ENCODE measurements at places on chromosomes 11 and 22.

DNA sequence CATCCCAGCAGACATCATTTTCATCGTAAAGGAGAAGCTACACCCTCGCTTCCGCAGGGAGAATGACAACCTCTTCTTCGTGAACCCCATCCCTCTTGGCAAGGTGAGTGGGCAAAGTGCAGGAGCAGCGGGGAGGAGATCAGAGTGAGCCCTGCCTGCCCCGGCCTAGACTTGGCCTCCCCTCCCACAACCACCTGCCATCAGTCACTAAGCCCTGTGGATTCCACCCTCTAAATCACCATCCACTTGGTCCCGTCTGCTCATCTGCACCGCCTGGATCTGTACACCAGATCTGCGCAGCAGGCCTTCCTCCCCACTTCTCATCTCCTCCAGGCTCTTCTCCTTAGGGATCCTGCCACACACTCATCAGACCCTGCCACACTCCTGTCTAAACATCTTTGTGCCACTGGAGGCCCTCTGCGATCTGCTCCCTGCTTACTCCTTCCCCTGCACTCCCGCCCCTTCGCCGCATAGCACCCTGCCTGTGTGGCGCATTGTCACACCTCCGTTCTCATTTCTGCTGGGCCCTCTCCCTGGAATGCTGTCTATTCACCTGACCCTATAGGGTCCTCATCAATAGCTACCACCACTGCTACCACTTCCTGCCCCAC is 14.2 kb downstream of the UCP2 start:
- DNase-seq, result no peak

DNA sequence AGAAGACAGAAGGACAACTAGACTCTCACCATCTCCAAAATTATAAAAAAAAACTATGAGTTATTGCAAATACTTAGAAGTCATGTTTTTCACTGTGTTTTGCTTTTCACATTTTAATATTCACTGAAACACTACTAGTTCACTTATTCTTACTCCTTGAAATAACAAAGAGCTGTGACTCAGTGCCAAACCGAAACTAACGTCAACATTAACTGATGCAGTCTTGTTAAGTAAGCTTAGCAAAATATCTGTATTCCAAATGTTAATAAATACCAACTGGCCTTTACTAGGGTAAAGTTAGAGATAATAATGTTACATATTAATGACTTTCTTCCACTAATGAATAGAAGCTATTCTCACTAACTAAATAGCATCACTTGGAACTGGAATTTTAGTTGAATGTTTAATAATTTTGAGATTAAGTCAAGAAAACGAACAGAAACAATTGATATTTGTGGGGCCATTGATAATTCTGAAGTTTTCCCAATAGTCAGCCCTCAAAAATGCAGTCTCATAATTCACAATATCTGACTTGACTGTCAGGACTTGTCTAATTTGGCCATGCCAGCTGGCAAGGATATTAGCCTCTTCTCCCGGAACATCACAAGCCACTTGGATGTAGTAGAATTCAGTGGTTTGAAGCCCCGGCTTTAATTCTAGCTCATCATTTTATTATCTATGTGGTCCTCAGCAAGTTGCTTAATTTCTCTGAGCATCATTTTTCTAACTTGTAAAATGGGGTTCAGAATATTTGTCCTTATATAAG is 230.1 kb upstream of the DDI1 start:
- peak; percentile 90 for DNase-seq

GRCh38 chr11:75532200-75533048 is 6.7 kb upstream of the GDPD5 start:
- DNase-seq, result no peak

GRCh38 chr22:44531487-44531886 is 33.5 kb upstream of the RTL6 start:
- no peak for DNase-seq

GRCh38 chr11:67498544-67498972 is 6.6 kb downstream of the PITPNM1 start:
- no peak for DNase-seq

DNA sequence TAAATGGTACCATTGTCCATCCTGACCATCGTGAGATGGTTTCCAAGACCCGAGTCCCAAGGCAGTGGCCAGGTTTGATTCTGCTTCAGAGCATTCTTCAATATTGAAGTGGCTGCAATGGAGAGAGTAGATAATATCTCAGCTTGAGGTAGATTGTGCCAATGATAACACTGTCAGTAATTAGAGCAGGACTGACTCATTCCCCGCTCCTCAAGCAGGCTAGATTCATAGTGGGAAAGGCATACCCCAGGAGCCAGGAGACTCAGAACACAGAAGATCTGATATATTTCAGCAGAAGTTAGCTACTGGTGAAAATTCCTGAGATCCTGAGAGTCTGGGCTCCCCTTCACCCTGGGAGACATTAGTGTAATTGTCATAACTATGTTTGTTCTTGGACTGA is 55.6 kb upstream of the LARGE1 start:
- DNase-seq, result no peak

DNA sequence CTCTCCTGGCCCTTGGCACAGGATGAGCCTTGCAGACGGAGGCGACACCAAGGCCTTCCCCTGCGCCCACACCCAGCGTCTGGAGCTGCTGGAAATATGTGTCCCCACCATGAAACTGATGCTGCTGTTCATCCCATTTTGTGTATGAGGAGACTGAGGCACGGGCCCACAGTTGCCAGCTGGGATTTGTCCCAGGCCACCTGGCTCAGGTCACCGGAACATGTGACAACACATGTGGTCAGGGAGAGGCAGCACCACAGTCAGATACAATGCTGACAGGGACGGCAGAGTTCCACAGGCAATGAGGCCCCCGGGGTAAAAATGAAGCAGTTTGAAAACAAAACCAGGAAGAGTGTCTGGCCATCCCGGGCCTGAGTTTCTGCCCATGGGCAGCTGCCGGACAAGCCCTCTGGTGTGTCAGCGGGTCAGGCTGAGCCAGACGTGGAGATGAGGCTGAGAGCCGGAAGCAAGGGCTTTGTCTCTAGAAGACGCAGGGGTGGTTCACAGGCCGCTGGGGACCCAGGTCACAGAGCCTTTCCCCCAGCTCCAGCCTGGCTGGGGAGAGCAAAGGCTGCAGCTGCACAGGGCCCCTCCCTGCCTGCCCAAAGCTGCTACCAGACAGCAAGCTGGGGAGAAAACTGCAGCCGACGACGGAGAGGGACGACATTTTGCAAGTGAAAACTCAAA is 80.7 kb downstream of the CDKN1C start:
- no peak for DNase-seq

- no peak for DNase-seq
Measured at GRCh38 chr11:83464160-83464944, 178.2 kb upstream of the CCDC90B start.

DNA sequence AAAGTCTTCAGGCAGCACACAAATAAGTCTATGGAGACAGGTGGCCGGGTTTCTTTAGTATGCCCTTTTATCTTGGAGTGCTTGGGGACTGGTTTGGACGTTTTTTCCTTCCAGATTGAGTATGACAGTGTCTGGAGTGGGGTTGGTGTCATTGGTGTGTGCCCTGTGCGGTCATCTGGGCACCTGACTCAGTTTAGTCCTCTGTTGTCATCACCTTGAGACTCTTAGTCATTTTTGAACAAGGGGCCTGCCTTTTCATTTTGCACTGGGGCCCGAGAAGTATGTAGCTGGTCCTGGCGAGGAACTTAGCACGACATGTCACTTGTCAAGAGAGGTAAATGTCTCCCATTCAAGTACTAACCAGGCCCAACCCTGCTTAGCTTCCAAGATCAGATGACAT is 27.2 kb upstream of the MYO18B start:
- no peak for DNase-seq

DNA sequence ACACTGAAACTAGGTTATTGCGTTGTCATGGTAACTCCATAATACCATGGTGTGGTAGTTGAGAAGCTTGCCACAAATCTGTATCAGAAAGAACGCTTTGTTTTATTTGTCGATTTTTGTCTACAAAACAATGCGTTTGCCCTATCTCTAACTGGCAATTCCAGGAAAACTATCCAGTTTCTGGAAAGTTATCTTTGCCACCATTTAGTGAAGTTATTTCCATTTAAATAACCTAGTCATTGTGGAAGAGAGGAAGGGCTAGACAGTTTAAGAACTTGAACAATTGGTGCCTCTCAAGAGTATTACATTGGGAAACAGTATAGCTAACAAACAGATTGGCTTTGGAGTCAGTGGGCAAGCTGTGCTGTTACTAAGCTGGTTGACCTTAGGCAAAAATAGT is 7.9 kb downstream of the HSD17B12 start:
- no peak for DNase-seq

GRCh38 chr11:47467357-47467756 is 18.4 kb upstream of the RAPSN start:
- DNase-seq, result no peak

DNA sequence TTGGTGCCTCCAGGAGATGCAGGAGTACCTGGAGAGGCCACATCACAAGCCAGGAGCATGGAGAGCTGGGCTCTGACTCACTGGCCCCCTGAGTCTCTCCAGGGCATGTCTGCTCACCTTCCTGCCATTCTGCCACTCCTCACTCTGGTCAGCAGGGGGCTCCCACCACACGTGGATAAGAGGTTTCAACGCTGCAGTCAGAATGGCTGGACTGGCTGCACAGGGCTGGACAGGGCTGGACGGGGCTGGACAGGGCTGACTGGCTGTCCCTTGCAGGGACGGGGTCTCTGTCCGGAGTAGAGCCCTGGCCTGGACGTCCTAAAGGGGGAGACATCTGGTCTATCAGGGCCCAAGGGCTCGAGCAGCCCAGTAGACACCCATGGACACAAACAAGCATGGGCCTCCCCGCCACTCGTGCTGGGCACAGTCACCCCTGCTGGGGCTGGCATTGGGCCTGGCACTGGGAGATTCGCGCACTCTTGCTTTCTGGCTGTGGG is 34.6 kb downstream of the CYTH4 start:
- DNase-seq, result peak; percentile 65

- DNase-seq, result peak; percentile 24
Measured at GRCh38 chr22:41352058-41352457, 29.7 kb upstream of the TEF start.

- DNase-seq, result no peak
Measured at GRCh38 chr22:25845985-25846745, 104.2 kb downstream of the MYO18B start.

- DNase-seq, result no peak
Measured at GRCh38 chr11:79594834-79595233, 154.0 kb upstream of the TENM4 start.

- DNase-seq, result peak; percentile 26
Measured at GRCh38 chr11:74123008-74123448, 47.8 kb downstream of the C2CD3 start.

DNA sequence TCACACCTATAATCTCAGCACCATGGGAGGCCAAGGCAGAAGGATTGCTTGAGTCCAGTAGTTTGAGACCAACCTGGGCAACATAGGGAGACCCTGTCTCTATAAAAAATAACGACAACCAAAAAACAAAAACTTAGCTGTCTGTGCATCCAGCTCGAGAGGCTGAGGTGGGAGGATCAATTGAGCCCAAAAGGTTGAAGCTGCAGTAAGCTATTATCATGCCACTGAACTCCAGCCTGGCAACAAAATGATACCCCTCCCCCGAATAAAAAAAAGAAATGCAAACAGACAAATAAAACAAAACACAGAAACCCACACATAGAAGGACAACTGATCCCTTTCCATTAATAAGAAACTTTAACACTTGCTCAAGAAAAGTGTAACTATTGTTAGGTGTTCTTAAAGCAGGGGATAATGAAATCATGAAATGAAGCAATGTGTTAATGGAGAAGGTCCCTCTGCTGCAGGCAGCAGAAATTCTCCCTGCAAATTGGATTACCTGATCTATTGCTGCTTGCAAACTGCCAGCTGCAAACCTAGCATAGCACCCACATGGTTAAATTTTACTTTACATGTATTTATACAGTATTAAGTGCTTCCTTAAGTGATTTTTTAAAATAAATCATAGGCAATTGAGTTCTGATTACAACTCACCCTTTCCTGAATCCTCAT is 226.3 kb downstream of the SBF2 start:
- no peak for DNase-seq

- no peak for DNase-seq
Measured at GRCh38 chr11:79813551-79813950, 372.7 kb upstream of the TENM4 start.

- DNase-seq, result no peak
Measured at GRCh38 chr11:79507706-79508105, 66.9 kb upstream of the TENM4 start.

DNA sequence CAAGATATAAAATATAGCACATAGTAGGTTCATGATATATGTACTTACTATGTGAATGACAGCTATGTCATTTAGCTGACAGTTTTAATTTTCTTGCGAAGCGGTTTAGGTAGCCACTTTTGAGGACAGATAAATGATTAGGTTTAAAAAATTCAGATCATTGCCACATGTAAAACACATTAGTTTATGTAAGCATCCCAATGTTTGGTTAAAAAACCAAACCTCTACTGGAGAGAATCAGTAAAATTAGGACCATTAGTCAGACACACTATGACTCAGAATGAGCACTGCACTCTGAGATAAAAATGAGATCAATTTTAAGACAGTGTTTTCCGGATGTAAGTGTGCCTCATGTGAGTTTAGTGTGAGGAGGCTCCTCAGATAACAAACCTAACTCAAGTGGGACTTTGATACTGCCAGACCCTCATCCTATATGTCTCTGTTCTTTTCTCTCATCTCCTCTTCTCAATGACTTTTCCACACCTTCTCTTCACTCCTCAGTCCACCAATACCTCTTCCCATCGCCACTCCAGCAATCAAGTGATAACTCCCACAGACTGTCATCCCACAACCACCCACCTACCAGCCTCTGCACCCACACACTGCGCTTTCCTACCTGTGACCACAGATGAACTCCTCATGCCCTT is 6.8 kb upstream of the OR2AT4 start:
- peak; percentile 68 for DNase-seq

- peak; percentile 23 for DNase-seq
Measured at GRCh38 chr22:25555586-25555985, 8.9 kb upstream of the GRK3 start.

- peak; percentile 38 for DNase-seq
Measured at GRCh38 chr11:31813391-31814175, 2.5 kb upstream of the PAX6 start.

DNA sequence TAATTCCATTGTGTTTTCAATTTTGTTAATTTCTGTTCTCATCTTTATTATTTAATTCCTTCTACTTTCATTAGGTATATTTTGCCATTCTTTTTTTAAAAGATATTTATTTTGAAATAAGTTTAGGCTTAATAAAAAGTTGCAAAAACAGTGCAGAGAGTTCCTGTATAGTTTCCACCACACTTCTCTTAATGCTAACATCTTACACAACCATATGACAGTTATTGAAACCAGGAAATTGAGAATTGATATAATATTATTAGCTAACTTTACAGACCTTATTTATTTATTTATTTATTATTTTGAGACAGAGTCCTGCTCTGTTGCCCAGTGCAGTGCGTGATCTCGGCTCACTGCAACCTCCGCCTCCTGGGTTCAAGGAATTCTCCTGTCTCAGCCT is 13.8 kb upstream of the SPDYC start:
- DNase-seq, result no peak

- DNase-seq, result peak; percentile 44
Measured at GRCh38 chr11:79461144-79461543, 20.3 kb upstream of the TENM4 start.

DNA sequence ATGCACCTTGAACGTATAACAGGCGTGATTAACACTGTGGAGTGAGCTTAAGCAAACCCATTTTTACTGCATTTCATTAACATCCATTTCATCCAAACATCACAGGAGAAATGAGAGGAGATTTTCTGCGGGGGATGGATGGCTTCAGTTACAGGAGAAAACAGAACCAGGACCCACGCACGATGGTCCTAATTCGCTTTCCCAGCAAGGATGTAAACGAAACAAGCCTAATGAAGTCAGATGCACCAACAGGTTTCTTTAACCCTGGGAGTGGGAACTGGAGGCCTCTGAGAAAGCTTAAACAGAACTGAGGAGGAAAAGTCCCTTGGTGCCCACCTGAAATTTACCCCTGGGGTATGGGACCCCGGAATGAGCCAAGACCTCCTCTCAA is 2.7 kb downstream of the CADM1 start:
- DNase-seq, result no peak
